Lung (tissue), 17 donors: ENCODE measurements at places on chromosomes 5 and 9. TPM values are rescaled to one million over a fixed set of nuclear protein-coding genes. Genes with fewer than 3 reads are reported as not detected.

The ADAMTS19 gene
- total RNA-seq = 0.34 TPM

The PRKACG gene
- total RNA-seq = not detected

The SLC31A2 gene
- 11.2 TPM for total RNA-seq

The KCNV2 gene
- total RNA-seq = not detected

The TNC gene
- total RNA-seq = 242 TPM

The SLC23A1 gene
- 1.3 TPM for total RNA-seq

The PDZD2 gene
- total RNA-seq = 56.3 TPM

The ANKRD18B gene
- total RNA-seq = 0.77 TPM

The ITK gene
- 3.4 TPM for total RNA-seq

The ICE1 gene
- total RNA-seq = 33.3 TPM

The LCN12 gene
- total RNA-seq = 4.1 TPM

The TAF11L9 gene
- not detected for total RNA-seq

GRCh38 chr5:140157032-140157781 is 17.8 kb upstream of the CYSTM1 start:
- DNase-seq = peak; percentile 92

GRCh38 chr9:613771-614347 is 227.6 kb upstream of the DMRT1 start:
- peak; percentile 83 for DNase-seq

- DNase-seq = no peak
Measured at GRCh38 chr9:126203313-126203712, 123.3 kb upstream of the MVB12B start.

- DNase-seq = no peak
Measured at GRCh38 chr9:87193151-87193550, 245.8 kb upstream of the GAS1 start.

- no peak for DNase-seq
Measured at GRCh38 chr5:176608937-176609723, 826 bp downstream of the GPRIN1 start.

DNA sequence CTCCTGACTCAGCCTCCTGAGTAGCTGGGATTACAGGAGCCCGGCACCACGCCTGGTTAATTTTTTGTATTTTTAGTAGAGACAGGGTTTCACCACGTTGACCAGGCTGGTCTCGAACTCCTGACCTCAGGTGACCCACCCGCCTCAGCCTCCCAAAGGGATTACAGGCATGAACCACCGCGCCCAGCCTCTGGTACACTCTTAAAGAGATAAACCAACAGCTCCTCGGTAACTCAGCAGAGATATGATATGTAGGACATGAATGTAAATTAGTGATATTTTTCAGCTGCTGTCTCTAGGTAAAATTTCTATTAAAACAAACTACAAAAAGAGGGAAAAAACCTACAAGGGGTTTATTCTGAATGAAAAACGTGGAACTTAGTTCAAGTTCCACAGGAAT is 42.8 kb upstream of the HK3 start:
- DNase-seq = no peak

- no peak for DNase-seq
Measured at GRCh38 chr5:30620481-30621085, 572.9 kb upstream of the CDH6 start.

- DNase-seq = no peak
Measured at GRCh38 chr5:107917983-107918382, 247.2 kb upstream of the EFNA5 start.

DNA sequence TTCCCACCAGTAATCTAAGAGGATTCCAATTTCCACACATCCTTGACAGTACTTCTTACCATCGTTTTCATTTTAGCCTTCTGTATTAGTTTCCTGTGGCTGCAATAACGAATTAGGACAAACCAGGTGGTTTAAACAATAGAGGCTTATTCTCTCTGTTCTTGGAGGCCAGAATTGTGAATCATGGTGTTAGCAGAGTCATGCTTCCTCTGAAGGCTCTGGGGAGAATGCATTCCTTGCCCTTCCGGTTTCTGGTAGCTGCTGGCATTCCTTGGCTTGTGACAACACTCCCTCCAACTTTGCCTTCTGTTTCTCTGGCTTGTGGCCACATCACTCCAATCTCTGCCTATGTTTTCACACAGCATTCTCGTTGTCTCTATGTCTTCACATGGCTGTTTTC is 23.5 kb downstream of the RIGI start:
- no peak for DNase-seq

GRCh38 chr5:124154714-124155113 is 591.7 kb downstream of the ZNF608 start:
- DNase-seq = no peak
